GM06990 (cell line): ENCODE measurements at places on chromosomes 3 and 15.

DNA sequence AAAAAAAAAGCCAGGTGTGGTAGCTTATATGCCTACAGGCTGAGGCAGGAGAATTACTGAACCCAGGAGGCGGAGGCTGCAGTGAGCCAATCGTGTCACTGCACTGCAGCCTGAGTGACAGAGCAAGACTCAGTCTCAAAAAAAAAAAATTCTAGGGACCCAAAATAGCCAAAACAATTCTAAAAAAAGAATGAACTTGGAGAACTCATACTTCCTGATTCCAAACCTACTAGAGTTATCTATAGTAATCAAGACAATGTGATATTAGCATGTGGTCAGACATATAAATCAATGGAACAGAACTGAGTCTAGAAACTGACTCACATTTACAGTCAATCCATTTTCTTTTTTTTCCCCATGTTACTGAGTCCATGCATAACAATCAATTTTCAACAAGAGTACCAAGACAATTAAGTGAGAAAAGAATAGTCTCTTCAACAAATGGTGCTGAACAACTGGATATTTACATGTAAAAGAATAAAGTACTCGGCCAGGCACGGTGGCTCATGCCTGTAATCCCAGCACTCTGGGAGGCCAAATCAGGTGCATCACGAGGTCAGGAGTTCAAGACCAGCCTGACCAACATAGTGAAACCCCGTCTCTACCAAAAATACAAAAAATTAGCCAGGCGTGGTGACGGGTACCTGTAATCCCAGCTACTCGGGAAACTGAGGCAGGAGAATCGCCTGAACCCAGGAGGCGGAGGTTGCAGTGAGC is 11.9 kb downstream of the PRKAR2A start:
- no peak for DNase-seq

DNA sequence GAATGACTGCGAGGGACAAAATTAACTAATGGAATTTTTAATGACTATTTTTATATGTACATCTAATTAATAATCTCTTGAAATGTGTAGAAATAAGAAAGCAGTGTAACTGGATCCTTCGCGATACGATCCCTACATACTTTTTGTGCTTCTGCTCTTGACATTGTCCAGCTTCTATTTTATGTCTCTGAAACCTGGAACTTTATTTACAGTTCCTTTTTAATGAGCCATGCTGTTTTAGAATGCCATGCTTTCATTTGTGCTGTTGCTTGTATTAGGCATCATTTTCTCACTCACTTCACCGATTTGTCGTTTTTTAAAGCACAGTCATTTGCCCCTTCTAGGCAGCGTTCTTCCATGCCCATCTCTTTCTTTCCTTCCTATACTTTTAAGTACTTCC is 301.3 kb downstream of the EDEM1 start:
- no peak for DNase-seq

GRCh38 chr15:71228403-71228802 is 113.1 kb downstream of the THSD4 start:
- no peak for DNase-seq

GRCh38 chr3:108181172-108181571 is 41.1 kb downstream of the IFT57 start:
- DNase-seq = no peak

GRCh38 chr3:52233968-52234367 is 5.0 kb downstream of the TWF2 start:
- no peak for DNase-seq

GRCh38 chr3:74575857-74576256 is 38.6 kb downstream of the CNTN3 start:
- DNase-seq = no peak

DNA sequence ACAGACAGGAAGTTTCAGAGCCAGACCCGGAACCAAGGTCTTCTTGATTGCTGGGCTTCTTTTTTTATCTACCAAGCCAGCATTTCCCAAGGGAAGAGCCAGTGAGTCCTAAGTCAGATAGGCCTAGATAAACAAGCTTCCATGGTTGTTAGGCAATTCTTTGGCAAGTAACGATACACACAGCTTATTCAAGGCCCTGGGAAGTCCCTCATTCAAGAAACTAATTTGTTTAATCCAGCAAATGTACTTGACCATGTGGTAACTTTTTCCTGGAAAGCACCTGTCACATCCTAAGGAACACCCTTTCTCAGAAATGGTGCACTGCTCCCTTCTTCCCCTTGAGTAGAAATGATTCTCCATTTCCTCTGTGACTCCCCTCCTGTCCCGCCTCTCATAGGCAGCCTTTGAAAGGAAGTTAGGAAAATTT is 209.9 kb downstream of the ITPR1 start:
- no peak for DNase-seq

GRCh38 chr3:73475175-73475574 is 149.6 kb downstream of the PDZRN3 start:
- DNase-seq = no peak

GRCh38 chr15:51253366-51253765 is 85.0 kb downstream of the CYP19A1 start:
- no peak for DNase-seq

- DNase-seq = no peak
These were observed 597.4 kb downstream of the RSL24D1 start for GRCh38 chr15:54599386-54599785.

- DNase-seq = no peak
These were observed 124.6 kb downstream of the AKAP13 start for GRCh38 chr15:85504749-85505676.

GRCh38 chr3:157127831-157128767 is 31.8 kb downstream of the CCNL1 start:
- DNase-seq = no peak

- DNase-seq = no peak
These were observed 12.7 kb upstream of the CILP start for GRCh38 chr15:65223996-65224395.

- no peak for DNase-seq
These were observed 108.9 kb downstream of the EDEM1 start for GRCh38 chr3:5296362-5296761.

- DNase-seq = no peak
These were observed 4.9 kb downstream of the UBR1 start for GRCh38 chr15:43100971-43101370.

DNA sequence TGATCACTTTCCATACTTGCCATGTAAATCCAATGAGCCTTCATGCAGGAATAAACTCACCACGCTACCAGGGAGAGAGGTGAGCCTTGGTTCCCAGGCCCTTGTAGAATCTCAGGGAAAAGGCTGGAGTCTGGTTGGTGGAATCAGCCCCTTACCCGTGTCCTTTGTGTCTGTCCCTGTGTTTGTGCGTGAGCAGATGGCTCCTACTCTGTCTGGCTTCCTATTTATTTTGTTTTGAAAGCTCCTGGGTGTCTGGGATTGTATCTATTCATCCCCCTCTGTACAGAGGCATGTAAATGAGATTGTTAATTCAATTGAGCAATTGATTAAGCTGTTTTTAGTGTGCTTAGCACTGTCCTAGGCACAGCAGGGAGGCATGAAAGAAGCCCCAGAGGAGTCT is 278.1 kb downstream of the THSD4 start:
- no peak for DNase-seq

DNA sequence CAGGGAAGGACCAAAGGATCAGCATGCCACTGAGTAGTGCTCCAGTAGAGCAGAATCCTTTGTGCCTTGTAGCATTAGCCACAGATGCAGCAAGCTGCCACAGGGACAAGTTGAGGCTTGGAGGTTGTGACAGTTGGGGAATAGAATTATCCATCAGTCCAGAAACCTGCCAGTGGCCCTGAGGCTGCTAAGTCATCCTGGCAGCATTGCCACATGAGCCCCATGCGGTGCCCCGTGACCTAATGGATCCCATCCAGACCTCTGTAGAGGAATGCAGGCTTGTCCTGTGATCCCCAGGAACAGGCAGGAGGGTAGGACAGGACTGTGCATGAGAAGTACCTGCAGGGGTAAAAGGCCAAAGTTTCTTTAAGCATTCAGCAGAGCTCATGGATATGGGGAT is 51.7 kb downstream of the BOC start:
- no peak for DNase-seq

- DNase-seq = no peak
These were observed 81.7 kb downstream of the PRICKLE2 start for GRCh38 chr3:64143409-64144130.

DNA sequence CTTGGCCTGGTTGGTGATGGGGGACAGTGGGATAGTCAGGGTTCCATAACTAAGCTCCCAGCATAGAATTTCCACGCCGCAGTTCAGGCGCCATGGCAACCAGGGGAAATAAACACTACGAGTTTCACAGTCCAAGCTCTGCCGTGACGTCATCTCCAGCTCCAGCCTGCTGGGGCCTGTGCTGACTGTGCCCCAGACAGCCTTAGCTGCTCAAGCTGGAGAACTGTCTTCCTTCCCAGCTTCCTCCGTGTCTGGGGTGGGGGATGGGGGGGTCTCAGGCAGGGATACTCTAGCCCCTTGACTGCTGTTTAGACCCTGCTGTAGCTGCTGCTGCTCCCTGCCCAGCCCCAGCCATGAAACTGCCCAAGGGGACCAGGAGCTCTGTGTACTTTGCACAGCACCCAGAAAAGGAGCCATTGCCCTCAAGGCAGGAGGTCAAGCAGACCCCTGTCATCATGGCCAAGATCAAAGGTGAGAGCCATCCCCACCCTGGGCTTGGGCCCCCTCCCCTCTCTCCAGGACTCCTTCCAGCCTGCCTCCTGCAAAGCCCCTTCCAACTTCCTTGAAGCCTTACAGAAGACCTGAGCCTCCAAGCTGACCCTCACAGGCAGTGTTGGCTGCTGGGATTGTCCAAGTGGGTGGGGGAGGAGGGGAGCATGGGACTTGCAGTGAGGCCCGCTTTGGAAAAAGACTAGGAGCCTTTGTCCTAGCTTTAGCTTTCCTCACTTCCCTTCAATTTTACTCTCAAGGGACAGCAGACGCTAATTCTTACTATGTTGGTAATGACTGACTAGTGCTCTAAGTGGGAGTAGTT is 11.4 kb upstream of the CSPG4 start:
- peak; percentile 39 for DNase-seq

- DNase-seq = no peak
These were observed 42.9 kb downstream of the CHDH start for GRCh38 chr3:53803124-53803815.

- DNase-seq = no peak
These were observed 15.0 kb downstream of the SCG5 start for GRCh38 chr15:32656496-32656895.

GRCh38 chr15:29440541-29440940 is 170.9 kb upstream of the NSMCE3 start:
- no peak for DNase-seq

GRCh38 chr3:12471241-12471640 is 13.0 kb upstream of the TSEN2 start:
- no peak for DNase-seq

DNA sequence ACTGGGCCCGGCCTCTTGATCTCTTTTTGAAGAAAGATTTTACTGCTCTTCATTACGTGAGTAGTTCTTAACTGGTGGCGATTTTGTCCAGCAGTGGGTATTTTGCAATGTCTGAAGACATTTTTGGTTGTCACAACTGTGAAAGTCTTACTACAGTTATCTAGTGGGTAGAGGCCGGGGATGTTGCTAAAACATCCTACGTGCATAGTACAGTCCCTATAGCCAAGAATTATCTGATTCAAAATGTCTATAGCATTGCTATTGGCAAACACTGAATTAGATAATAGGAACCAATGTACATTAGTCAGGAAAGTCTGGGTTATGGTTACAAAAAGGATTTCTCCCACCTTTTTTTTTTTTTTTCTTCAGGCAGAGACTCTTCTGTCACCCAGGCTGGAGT is 38.1 kb downstream of the FOXL2 start:
- DNase-seq = no peak

GRCh38 chr3:112649478-112649735 is 8.5 kb upstream of the CCDC80 start:
- no peak for DNase-seq

DNA sequence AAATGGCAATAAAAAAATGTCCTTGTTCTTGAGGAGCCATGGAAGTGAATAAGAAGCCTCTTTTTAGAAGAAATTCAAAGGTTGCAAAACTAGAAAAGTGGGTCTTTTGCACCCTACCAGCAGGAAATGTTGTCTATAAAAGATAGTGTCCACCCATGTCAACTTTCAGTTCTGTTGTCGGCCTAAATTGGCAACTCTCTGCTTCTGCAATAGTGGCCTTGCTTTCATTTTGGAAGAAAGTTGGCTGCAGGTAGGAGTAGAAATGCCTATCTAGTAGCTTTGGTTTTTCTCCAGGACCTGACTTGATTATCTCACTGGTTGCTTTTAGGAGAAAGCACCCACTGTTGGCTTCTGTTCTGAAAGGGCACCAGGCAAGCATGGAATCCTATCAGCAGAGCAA is 85.4 kb downstream of the TMEM108 start:
- DNase-seq = no peak

DNA sequence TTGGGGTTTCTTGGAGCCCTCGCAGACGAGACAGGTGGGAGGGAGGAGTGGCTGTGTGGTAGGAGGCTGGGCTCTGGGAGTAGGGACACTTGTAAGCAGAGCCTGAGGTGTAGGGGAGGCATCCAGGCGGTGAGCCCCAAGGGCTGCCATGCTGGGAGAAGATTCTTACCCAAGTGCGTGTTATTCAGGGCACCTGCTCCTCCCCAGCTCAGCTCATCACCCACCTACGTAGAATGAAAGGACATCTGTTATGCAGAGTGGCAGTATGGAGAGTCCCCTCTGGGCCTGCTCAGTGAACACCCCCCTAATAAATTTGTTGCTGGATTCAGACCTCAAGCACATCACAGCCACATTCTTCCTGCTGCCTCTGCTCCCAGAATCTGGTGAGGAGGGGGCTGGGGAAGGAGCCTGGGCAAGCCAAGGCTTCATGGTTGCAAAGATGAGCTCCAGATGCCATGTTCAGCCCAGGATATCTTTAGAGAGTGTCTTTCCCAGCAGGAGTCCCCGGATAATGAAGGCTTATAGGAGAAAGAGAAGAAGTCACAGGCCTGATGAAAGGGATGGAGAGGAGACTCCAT is 261.8 kb downstream of the EPHB1 start:
- DNase-seq = no peak

DNA sequence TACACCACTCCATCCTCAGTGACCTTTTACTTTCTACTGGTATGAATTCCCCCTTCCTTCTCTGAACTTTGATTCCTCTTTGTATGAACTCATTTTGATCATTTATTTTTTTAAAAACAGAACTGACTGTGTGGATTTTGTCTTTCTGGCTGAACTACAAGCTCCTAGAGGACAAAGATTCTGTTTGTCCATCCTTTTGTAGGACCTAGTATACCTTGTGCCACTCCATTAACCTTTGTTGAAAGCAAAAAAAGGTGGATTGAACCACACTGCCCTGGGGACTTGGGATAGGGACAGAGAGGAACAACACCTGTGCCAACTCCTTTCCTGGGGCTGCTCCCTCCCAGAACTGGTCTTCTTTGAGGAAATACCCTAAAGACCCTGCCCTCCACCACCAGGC is 23.6 kb downstream of the FSTL1 start:
- no peak for DNase-seq

DNA sequence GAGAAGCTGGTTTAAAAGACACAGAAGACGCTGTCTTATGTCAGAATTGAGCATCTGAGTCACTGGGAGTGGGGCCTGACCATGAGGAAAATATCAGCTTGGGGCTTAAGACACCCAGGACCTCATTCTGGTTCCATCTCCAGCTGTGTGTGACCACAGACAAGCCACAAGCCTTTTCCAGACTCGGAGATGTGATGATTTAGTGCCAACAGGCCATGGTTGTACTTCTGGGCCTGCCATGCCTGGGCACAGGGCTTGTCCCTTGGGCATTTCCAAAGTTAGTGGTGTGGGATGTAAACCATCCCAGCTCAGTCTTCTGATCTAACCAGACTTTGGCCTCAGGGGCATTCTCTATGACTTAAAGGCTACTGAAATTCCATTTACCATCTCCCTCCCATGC is 269.8 kb downstream of the RYR3 start:
- no peak for DNase-seq

- DNase-seq = no peak
These were observed 303.9 kb upstream of the TBC1D5 start for GRCh38 chr3:18046131-18046915.

- no peak for DNase-seq
These were observed 10.9 kb downstream of the GPD1L start for GRCh38 chr3:32117320-32117719.
